ENCODE measurements at places on chromosomes 7 and 10. TPM values are rescaled to one million over a fixed set of nuclear protein-coding genes. Genes with fewer than 3 reads are reported as not detected.

The GNAT3 gene
- not detected for polyA plus RNA-seq

The TRRAP gene
- 35.0 TPM for polyA plus RNA-seq

The ICA1 gene
- polyA plus RNA-seq: 30.3 TPM

The PAPOLB gene
- 0.10 TPM for polyA plus RNA-seq

The CDHR3 gene
- polyA plus RNA-seq: 5.0 TPM

The C10orf62 gene
- polyA plus RNA-seq: 0.27 TPM

The CLCN1 gene
- polyA plus RNA-seq: 0.11 TPM

The ANKRD7 gene
- 2.6 TPM for polyA plus RNA-seq

The FAM25C gene
- polyA plus RNA-seq: not detected

The CCL26 gene
- polyA plus RNA-seq: not detected

The UBTD1 gene
- 9.2 TPM for polyA plus RNA-seq

The MMP21 gene
- 0.26 TPM for polyA plus RNA-seq

The WNT8B gene
- 1.3 TPM for polyA plus RNA-seq

The OPN4 gene
- polyA plus RNA-seq: not detected

The SLC26A3 gene
- 0.12 TPM for polyA plus RNA-seq

The PPP1R3A gene
- not detected for polyA plus RNA-seq

The TAS2R5 gene
- polyA plus RNA-seq: 1.8 TPM

The ZPBP gene
- polyA plus RNA-seq: 0.21 TPM

The CUZD1 gene
- polyA plus RNA-seq: 1.1 TPM

The TMEM236 gene
- polyA plus RNA-seq: 0.29 TPM

The ATP5F1C gene
- 361 TPM for polyA plus RNA-seq

The SLC18A3 gene
- not detected for polyA plus RNA-seq

The CNPY1 gene
- polyA plus RNA-seq: not detected

The ST8SIA6 gene
- polyA plus RNA-seq: 1.8 TPM

The IDI2 gene
- polyA plus RNA-seq: 0.08 TPM

The REEP3 gene
- 33.3 TPM for polyA plus RNA-seq

The HOXA9 gene
- 92.9 TPM for polyA plus RNA-seq

The UPK3B gene
- 2.4 TPM for polyA plus RNA-seq

The TLX1 gene
- 0.08 TPM for polyA plus RNA-seq

The C10orf95 gene
- 0.65 TPM for polyA plus RNA-seq

The CRPPA gene
- polyA plus RNA-seq: 5.9 TPM

The COL17A1 gene
- polyA plus RNA-seq: 0.70 TPM

The NKX1-2 gene
- not detected for polyA plus RNA-seq

The PDK4 gene
- polyA plus RNA-seq: 19.3 TPM

The GJC3 gene
- polyA plus RNA-seq: 1.2 TPM

The TFPI2 gene
- 8.3 TPM for polyA plus RNA-seq

The OR2A42 gene
- 1.3 TPM for polyA plus RNA-seq

The VPS37D gene
- 12.1 TPM for polyA plus RNA-seq

The MYPN gene
- 0.05 TPM for polyA plus RNA-seq

The NEUROD6 gene
- not detected for polyA plus RNA-seq

The RAPGEF5 gene
- polyA plus RNA-seq: 34.4 TPM

The HDAC9 gene
- polyA plus RNA-seq: 12.3 TPM

The ZNF117 gene
- 46.6 TPM for polyA plus RNA-seq

The SFTPA1 gene
- polyA plus RNA-seq: not detected

The PON1 gene
- polyA plus RNA-seq: 0.55 TPM

The CPA2 gene
- 0.40 TPM for polyA plus RNA-seq

The GIMAP2 gene
- 8.3 TPM for polyA plus RNA-seq

The TMEM213 gene
- polyA plus RNA-seq: 46.3 TPM

The ITGB8 gene
- 48.5 TPM for polyA plus RNA-seq

The SAMD8 gene
- 15.6 TPM for polyA plus RNA-seq

The HOXA1 gene
- polyA plus RNA-seq: 2.7 TPM

The AKR1C8 gene
- polyA plus RNA-seq: 0.13 TPM

The LBX1 gene
- polyA plus RNA-seq: not detected

The SFRP4 gene
- polyA plus RNA-seq: 2.2 TPM

The TRIM4 gene
- polyA plus RNA-seq: 37.0 TPM
